ENCODE measurements at places on chromosomes 5 and 9.

DNA sequence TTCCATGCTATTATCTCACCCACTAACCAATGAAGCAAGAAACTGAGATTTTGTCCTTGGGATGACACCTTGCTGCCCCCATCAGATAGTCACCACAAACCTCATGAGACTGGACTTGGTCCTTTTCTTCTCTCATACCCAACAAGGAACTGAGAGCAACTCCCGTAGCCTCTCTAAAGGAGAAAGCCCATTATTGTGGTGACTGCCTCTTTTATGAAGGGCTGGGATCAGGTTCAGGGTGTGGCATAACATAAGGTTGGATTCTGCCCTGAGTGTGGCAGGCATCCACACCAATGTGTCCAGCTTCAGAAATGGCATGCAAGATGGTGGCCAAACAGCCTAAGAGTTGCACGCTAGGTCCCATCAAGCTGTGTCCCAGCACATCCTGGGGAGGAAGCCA is 1.3 kb upstream of the ACTL7A start:
- DNase-seq = no peak

DNA sequence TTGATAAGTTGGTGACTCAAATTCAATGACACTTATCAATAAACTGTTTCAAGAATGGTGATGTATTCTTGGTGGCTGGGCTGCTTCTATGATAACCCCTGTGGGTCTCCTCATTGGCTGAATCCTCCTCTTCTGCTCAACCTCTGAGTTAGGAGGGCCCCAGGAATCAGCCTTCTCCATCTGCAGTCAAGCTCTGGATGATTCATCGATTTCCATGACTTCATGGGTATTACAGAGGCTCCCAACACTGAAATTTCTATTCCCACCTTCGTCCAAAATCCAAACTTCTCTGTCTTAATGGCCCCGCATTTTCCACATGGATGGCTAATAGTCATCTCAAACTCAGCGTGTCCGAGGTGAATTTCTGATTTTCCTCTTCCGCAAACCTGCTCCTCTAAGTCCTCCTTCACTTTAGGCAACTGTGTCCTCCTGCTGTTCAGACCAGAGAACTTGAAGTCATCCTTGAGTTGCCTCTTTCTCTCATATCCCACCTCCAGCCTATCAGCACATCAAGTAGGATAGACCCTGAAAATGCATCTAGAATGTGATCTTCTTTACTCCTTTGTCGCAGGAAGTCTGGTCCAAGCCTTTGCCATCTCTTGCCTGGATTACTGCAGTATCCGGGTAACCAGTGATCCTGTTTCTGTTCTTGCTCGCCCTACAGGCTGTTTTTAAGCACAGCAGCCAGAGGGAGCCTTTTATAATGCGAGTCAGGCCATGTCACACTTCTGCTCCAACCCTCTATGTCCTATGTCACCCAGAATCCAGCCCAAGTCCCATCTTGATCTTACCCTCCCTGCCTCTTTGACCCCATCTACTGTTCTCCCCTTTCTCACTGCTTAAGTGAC is 41.4 kb upstream of the IL7R start:
- no peak for DNase-seq

GRCh38 chr9:79551586-79551985 is 20.2 kb upstream of the TLE4 start:
- no peak for DNase-seq

GRCh38 chr5:131394128-131394527 is 130.3 kb downstream of the CDC42SE2 start:
- DNase-seq = no peak

GRCh38 chr5:146761811-146762210 is 116.7 kb downstream of the PPP2R2B start:
- no peak for DNase-seq

DNA sequence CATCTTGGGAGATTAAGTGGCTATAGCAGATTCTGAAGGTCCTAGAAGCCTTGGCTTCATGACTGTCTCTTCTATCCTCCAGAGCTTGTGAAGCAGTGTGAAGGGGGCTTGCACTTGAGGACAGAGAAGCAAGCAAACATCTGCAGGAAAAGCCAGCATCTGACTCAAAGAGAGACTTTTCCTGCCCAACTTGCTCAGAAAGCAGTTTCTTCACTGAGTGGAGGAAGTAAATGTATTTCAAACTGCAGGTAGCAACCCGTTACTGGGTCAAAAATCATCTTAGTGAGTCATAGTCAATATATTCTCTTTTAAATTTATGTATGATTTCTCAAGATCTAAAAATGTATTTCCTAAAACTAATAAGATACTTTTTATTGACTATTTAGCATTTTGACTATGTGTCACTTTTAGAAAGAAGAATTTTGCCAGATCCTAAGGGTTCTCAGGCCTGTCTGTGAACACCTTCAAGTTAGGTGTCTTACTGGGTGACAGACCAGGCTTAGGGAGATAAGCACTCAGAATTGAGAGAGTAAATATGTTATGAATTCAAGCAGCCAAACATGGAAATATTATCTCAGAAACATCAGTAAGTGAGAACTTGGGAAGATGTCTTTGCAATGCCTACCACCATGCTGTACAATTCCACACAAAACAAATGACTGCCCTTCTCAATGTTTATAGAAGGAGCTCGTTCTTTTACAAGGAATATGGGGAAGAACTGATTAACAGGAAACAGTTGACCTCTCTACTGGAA is 72.6 kb upstream of the DMAC1 start:
- no peak for DNase-seq

GRCh38 chr9:89562186-89562814 is 42.5 kb upstream of the GADD45G start:
- DNase-seq = no peak

DNA sequence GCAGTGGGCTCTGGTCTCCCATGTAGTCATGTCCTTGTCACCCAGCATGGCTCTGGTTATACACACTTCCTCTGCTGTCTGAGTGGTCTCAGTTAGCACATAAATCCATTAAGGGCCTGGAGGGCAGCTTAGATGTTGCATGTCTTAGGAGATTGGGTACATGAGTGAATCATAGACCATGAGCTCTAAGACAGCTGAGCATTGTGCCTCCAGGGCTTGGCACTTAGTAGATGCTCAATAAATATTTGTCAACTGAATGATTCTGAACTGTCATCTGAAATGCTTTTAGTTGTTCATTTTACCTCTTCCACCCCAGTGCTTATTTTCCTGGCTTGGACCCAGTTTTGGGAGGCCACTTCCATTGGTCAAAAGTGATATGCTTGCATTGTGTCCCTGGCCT is 135.6 kb downstream of the BOD1 start:
- DNase-seq = no peak

DNA sequence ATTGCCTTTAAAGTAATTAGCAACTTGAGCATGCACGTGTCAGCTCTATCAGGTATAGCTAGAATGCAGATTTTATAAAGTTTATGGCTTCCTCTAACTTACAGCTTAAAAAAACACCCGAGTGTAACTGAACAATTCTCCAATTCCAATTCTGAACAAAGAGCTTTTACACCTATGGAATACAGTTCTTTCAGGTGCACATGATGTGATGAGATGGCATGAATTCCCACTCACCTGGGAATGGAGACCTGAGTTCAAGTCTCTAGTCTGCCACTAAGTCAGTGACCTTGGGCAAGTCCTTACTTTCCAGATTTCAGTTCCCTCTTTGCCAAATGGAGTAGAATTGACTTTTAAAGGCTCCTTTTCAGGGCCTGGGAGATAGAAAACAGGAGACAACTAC is 1.8 kb downstream of the ZFAND5 start:
- DNase-seq = no peak

- DNase-seq = no peak
Measured at GRCh38 chr5:176620333-176620981, 9.9 kb downstream of the SNCB start.

DNA sequence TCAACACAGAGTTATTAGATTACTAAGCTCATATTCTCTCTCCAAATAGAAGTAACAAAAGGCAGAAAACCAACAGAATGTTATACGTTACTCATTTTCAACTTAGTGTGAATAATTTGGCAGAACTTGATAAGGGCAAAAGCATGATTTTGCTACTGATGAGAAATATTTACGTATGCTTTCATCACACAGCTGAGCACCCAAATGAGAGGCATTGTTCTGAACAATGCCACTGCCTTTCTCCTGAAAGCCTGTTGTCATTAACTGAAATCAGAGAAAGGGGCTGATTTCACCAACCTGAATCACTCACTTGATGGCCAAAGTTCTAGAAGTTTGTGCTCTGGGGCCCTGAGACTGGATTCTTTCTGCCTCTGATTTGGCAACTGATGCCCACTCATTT is 367.5 kb upstream of the PTGER4 start:
- DNase-seq = no peak

- DNase-seq = no peak
Measured at GRCh38 chr9:83656032-83656680, 33.2 kb downstream of the IDNK start.

GRCh38 chr5:3796736-3797135 is 201.1 kb downstream of the IRX1 start:
- no peak for DNase-seq

GRCh38 chr5:60916646-60917045 is 28.2 kb downstream of the ERCC8 start:
- no peak for DNase-seq

DNA sequence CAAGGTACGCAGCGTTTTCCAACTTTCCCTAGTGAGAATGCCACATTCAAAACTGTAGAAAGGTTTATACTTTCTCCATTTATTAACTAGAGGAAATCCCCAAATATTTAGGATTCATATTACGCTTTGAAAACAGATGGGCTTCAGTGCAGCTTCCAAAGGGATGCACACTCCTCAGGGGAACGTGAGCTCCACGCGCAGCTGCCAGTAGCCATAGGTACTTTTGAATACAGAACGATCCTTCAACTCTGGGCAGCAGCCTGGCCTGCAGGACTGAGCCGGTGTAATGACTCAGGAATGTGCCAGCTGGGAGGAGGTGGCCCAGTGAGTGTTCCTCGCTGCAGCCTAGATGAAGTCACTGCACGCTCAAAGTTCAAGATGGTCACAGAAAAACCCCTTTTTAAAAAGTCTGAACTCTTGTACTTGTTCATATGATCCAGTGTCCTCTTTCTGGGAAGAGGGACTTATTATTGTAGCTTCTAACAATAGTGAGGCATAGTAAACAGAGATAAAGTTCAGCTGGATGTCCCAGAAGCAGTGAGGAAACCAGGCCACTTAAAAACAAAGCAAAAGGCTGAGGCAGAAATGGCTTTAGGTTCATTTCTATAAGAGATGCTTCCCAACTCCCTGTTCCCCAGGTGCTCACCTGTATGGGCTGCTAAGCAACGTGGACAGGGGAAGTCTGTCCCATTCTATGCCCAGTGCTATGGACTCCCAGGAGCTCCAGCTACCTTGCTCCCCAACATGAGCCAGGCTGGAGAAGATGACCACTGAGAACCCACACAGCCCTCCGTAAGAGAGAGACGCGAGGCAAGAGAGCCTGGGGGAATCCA is 130.0 kb downstream of the LHFPL2 start:
- DNase-seq = no peak

- DNase-seq = no peak
Measured at GRCh38 chr5:1219098-1219767, 5.9 kb upstream of the SLC6A18 start.

- no peak for DNase-seq
Measured at GRCh38 chr9:16434526-16434925, 435.9 kb downstream of the BNC2 start.

DNA sequence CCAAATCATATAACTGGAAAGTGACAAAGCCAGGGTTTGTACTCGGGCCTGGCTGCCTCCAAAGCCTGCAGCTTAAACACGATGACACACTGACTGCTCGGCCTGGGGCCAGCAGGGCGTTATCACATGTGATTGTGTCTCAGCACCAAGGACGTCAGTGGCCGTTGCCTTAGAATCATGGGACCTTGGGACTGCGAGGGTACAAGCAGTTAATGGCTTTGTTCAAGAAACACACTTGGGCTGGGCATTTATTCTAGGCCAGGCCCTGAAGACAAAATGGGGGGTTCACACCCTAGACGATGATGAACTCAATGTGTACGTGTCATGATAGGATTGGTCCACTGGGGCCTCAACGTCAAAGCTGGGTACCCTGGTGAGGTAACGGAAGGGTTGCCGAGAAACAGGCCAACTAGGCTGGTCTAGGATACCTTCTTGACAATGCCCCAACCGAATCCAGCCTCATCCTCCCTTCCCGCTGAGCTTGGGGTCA is 13.0 kb downstream of the SH3PXD2B start:
- no peak for DNase-seq

DNA sequence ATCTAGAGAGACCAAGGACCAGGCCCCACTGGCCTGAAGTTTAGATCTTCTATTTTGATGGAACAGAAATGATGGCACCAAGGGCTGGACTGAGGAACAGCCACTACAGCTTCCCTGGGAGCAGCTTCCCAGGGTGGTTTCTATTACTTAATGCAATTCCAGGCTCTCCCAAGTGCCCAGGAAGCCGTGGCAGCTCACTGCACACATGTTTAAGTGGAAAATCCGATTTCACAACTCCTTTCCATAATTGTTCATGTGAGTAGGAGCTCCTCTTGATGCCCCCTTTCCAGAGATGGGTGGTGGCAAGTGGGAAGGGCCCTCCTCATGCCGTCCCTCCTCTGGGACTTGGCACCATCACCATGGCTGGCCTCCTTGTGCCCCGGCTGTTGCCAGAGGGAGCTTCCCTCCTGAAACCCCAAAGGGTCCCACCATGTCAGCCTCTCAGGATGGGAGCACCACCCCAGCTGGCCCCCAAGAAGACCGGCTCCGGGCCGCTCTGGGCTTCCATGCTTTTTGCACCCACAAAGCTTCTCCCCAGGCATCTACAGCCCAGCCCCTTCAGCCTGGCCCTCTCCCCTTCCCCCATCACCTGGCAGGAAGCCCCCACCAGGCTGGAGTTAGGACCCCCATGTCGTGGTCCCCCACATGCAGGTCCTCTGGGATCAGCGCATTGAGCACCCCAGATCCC is 9.1 kb upstream of the UBAC1 start:
- DNase-seq = no peak

- no peak for DNase-seq
Measured at GRCh38 chr9:109886617-109887016, 106.6 kb downstream of the PALM2AKAP2 start.

DNA sequence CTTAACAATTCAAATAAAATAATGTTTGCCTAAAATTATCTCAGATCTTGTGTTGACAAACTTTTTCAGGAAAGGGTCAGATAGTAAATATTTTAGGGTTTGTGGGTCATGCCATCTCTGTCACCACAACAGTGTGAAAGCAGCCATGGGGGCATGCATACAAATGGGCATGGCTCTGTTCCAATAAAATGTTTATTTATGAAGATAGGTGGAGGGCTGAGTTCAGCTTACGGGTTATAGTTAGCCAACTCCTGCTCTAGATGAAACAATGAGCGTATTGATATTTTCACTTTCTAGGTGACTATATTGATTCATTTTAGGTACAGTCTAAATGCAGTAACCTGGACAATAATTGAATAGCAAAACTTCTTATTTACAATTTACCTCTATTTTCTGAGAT is 533.8 kb upstream of the CLINT1 start:
- DNase-seq = no peak

- DNase-seq = no peak
Measured at GRCh38 chr5:5480481-5481111, 58.1 kb downstream of the ICE1 start.

GRCh38 chr5:115457571-115457970 is 87.0 kb downstream of the FEM1C start:
- DNase-seq = no peak

DNA sequence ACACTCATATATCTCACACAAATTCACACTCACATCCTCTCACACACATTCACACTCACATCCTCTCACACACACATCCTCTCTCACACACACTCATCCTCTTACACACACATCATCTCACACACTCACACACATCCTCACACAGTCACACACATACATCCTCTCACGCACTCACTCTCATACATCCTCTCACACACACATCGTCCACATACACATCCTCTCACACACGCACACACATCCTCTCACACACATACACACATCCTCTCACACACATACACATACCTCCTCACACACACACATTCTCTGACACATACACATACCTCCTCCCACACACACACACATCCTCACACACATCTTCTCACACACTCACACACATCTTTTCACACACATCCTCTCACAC is 129.1 kb upstream of the SLC30A5 start:
- no peak for DNase-seq
